ENCODE measurements at places on chromosomes 4 and X.

- H3K36me3 ChIP-seq = no peaks in the 10 kb centered on the region
- no peaks in the 10 kb centered on the region for H3K4me1 ChIP-seq
- H3K27me3 ChIP-seq = no peaks in the 10 kb centered on the region
- no peak overlapping the region for H3K27ac ChIP-seq
Observed at GRCh38 chr4:18213576-18214198, 192.1 kb upstream of the LCORL start.

DNA sequence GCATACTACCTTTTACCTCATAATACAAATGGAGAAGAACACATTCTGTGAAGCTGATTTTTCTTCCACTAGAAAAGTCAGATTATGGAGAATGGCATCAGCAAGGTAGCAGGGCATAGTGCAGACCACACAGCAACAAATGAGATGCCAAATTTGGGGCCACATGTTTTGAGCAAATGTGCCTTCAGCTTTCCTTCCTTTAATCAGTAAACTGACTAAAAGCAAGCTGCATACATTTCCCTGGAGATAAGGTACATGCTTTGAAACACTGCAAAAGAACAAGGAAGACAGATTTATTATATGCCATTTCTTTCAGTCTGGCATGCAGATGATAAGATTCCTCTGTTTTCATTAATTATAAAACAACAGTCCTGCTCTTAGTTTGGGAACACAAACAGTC is 67.1 kb upstream of the GUCY1A1 start:
- H3K36me3 ChIP-seq = no peaks in the 10 kb centered on the region
- no peak for DNase-seq
- H3K4me3 ChIP-seq = no peak overlapping the region
- no peaks in the 10 kb centered on the region for H3K27me3 ChIP-seq

DNA sequence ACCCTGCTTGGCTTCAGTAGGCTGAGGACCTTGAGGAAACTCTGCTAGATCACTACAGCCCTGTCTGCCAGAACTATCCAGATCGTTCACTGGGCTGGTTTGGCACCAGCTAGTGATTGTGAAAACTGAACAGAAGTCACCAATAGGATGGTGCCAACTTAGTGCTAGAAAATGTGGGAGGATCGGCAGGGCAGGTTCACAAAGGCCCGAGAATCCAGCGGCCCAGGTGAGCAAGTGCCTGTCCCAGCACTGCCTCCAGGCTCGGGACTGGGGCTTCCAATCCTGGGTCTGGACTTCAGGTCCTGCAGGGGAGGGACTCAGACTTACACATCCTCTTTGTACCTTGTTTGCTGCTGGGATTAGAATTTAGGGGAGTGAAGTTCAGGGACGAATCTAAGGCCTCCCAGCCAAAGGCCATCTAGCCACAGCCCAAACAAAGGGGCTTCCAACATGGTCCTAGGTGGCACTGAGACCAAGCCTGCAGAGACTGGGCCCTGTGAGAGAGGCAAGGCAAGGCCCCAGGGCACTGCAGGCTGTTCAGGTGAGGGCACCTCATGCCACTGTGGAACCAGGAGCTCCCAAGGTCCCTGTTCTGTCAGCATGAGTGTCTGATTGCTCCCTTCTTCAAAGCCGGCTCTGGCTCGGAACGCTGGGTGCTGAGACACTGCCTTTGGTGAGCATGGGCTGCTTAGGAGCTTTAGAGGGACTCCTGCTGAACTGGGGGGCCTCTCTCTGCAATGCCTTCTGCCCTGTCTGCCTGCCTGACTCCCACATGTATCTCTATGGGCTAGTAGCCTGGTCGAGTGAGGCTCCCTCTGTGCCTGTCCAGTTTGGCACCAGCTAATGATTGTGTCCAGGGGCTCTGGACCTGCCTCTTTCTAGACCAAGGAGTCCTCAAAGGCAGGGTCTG is 20.7 kb upstream of the ZNF185 start:
- no peaks in the 10 kb centered on the region for H3K4me1 ChIP-seq
- no peak overlapping the region for H3K4me3 ChIP-seq
- no peak for DNase-seq
- no peak overlapping the region for H3K27ac ChIP-seq
- no peaks in the 10 kb centered on the region for H3K36me3 ChIP-seq

DNA sequence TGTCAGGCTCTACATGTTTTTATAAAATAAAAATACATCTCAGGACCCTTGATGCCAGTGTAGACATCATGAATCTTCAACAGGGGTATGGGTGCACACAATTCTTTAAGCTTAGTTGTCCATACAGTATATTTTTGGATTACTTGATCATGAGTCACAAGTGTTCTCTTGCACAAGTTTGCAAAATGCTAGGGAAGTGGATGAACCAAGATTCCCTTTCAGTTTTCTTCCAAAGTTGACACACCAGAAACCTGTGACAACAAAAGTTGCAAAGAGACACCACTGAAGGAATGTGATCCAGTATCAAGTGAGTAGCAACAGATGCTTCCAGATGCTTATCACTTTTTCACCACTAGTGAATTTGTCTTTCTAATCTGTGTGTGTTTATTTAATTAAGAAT is 1021.2 kb downstream of the PCDH7 start:
- no peaks in the 10 kb centered on the region for H3K4me1 ChIP-seq
- H3K27me3 ChIP-seq = no peaks in the 10 kb centered on the region
- H3K27ac ChIP-seq = no peak overlapping the region
- no peak for DNase-seq
- H3K4me3 ChIP-seq = no peak overlapping the region

DNA sequence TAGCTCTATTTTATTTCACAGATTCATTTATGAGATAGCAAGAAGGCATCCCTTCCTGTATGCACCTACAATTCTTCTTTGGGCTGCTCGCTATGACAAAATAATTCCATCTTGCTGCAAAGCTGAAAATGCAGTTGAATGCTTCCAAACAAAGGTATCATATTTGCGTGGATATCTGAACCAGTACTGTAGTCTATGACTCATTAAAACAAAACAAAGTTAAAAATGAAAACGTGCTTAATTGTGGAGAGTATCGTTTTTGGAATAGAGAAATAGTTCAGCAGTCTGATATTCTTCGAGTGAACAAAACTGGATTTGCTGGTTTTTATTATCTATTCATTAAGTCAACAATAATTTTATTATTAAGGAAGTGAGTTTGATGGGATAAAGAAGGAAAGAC is 6.3 kb downstream of the AFP start:
- H3K4me1 ChIP-seq = no peaks in the 10 kb centered on the region
- no peak overlapping the region for H3K4me3 ChIP-seq
- peaks cover 25% of the 10 kb centered on the region for H3K27me3 ChIP-seq

DNA sequence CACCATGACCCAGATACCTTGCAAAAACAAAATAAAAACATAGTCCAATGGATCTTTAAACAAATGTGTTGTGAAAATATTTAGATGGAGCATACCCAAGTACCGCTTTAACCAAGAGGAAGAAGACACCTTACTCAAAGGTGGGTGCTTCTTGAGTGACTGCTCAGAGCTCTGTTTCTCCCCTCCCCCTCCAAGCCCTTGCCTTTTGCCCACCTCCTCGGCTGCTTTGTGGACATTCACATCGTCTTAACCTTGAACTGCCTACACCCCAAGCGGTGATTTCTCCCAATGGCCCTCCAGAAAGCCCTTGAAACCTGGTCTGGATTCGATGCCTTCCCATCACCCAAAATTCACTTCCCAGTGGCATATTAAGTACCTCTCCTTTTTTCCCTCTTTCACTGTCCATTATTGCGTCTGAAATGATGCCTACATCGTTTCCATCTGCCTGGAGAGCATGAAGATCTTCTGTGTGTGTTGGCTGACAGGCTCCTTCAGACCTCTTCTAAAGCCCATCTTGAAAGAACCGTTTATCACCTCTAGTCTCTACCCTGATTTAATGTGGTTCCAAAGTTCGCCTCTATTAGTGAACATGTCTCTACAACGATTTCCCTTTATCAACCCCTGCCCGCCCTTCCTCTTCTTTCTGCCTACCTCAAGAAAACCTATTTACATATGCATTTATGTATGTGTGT is 968 bp downstream of the GPRIN3 start:
- no peak for DNase-seq
- H3K4me1 ChIP-seq = peaks cover 7% of the 10 kb centered on the region
- no peak overlapping the region for H3K4me3 ChIP-seq
- no peak overlapping the region for H3K27ac ChIP-seq
- H3K36me3 ChIP-seq = no peaks in the 10 kb centered on the region

DNA sequence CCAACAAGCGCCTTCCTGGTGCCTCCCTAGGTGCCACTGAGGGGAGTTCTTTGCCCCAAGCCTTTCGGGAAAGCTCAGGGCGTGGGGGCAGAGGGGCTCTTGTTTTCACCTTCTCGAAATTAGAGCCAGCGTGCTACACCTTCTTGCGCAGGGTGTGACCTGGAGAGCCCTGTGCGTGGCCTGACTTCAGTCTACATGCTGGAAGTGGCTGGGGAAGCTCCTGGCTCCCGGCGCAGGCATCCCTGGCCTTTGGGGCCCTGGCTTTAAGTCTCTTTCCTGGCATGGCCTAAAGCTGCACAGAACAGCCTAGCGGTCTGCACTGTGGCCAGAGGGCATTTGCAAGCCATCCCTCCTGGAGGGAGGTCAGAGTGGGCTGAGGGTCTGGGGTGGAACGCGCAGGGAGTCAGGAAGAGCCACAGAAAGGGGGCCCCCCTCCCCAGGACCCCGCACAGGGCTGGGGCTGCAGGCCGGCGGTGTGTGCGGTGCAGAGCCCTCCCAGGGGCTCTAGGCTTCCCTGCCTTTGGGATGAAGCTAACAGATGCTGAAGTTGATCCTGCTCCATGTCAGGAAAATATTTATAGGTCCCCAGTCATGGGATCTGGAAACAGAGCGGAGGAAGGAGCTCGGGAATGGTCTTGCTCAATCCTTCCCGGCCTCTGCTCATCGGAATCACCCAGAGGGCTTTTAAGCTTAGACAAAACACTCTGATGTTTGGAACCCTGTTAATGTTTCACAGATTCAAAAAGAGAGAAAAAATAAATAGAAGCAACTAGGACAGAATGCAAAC is 781 bp upstream of the SPON2 start:
- H3K36me3 ChIP-seq = no peaks in the 10 kb centered on the region
- peaks cover 12% of the 10 kb centered on the region for H3K27me3 ChIP-seq
- no peak overlapping the region for H3K4me3 ChIP-seq
- no peak overlapping the region for H3K27ac ChIP-seq
- peak; percentile 38 for DNase-seq
- H3K4me1 ChIP-seq = no peaks in the 10 kb centered on the region

GRCh38 chr4:16757080-16757521 is 141.3 kb downstream of the LDB2 start:
- H3K27ac ChIP-seq = peak overlapping the region; percentile 16
- peak; percentile 15 for DNase-seq
- H3K27me3 ChIP-seq = no peaks in the 10 kb centered on the region
- H3K36me3 ChIP-seq = no peaks in the 10 kb centered on the region
- peaks cover 6% of the 10 kb centered on the region for H3K4me1 ChIP-seq

GRCh38 chr4:26455571-26455970 is 34.7 kb downstream of the CCKAR start:
- no peak overlapping the region for H3K27ac ChIP-seq
- H3K36me3 ChIP-seq = no peaks in the 10 kb centered on the region
- no peak overlapping the region for H3K4me3 ChIP-seq
- no peak for DNase-seq
- peaks cover 14% of the 10 kb centered on the region for H3K4me1 ChIP-seq
- H3K27me3 ChIP-seq = no peaks in the 10 kb centered on the region

GRCh38 chrX:17531500-17531899 is 156.5 kb downstream of the NHS start:
- no peak for DNase-seq
- no peak overlapping the region for H3K27ac ChIP-seq
- H3K27me3 ChIP-seq = no peaks in the 10 kb centered on the region
- H3K4me3 ChIP-seq = no peak overlapping the region
- H3K4me1 ChIP-seq = peaks cover 3% of the 10 kb centered on the region

DNA sequence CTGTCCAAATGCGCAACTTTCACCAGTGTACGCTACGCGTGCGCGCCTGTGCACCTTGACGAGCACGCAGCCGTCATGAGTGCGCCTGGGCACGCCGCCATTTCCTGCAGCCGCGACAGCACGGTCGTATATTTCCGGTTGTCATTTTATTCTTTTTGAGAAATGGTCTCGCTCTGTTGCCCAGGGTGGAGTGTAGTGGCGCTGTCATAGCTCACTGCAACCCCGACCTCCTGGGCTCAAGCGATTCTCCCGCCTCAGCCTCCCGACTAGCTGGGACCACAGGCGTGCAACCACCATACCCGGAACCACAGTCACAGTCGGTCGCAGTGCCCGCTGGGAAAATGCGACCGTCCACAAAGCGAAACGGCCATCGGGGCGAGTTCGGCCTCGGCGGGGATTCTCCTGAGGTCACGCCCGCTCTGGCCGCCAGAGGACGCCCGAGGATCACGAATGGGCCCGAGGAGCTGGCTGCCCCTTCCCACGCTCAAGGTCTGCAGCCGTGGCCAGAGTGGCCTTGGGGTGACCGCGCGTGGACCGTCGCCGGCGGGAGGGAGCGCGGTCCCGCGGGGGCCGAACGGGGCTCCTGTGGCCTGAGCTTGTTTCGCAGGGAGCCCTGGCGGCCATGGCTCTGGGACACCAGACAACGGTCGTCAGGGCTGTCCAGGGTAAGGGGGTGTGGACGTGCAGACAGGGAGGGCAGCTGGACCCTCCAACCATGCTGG is 23.7 kb upstream of the PNMA3 start:
- no peak overlapping the region for H3K4me3 ChIP-seq
- H3K36me3 ChIP-seq = no peaks in the 10 kb centered on the region
- no peak overlapping the region for H3K27ac ChIP-seq
- DNase-seq = peak; percentile 89
- peaks cover 18% of the 10 kb centered on the region for H3K27me3 ChIP-seq

DNA sequence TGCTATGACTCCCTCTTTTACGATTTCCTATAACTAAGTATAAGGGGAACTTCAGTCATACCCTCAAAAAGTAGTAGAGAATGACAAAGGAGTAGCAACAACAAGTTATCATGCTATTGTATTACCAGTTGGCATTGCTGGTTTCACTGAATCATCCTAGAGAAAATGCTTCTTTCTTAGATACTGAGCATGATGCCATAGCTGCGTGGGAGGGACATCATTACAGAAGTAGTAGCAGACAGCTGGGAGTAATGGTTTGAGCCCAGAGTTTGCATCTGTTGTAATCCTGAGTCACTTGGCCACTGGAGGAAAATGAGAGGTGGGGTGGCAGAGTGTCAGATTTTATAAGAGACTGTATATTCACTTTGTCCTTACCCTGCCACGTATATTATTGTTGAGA is 38.6 kb downstream of the MTMR1 start:
- no peak overlapping the region for H3K4me3 ChIP-seq
- no peaks in the 10 kb centered on the region for H3K4me1 ChIP-seq
- no peak for DNase-seq
- H3K36me3 ChIP-seq = no peaks in the 10 kb centered on the region

Data from SK-N-SH (cell line).